Stimulated activated effector memory CD8-positive, alpha-beta T cell treated with anti-CD3 and anti-CD28 coated beads, Interleukin-12 subunit alpha, Interleukin-12 subunit beta, amount 100 ng/mL, for 72 hours (primary cell): ENCODE measurements at places on chromosomes 5 and 9.

DNA sequence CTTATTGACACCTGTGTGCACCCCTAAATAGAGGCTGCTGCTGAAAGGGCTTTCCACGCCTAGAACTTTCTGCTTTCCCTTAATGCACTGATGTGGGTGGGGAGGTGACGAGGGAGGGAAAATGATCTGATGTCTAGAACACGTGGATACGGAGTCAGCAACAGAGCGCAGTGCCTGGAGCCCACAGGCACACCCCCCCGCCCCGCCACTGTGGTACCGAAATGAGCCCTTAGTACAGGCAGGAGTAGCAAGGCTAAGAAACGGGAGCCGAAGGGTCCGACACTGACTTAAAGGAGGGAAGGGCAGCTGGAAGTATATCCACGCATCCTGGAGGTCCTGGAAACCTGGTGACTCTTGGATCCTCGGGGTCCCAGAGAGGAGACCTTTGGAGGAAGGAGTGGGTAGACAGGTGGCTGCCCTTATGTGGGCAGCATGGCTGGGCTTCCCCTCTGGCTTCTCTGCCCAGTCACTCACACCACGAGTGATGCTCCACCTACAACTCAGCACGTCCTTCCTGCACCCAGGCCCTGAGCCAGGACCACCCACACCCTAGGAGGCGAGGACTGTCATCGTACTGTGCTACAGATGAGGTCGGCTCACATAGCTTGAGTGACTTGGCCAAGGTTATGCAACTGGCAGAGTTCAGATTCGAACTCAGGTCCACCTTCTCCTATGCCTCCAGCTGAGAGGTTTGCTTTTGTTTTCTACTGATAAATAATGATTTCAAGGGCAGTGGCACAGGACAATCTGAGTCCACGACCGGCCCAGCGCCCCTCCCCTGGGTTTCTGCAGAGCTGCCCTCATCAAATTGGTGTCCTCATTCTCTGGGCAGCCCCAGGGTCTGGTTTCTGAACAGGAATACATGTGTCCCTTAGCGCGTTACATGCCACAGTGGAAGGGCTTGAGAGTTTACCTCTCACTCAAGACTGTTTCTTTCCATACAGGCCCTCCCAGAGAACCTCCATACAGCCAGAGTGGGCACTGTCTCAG, 4.7 kb upstream of the VAV2 start:
- no peak for DNase-seq

DNA sequence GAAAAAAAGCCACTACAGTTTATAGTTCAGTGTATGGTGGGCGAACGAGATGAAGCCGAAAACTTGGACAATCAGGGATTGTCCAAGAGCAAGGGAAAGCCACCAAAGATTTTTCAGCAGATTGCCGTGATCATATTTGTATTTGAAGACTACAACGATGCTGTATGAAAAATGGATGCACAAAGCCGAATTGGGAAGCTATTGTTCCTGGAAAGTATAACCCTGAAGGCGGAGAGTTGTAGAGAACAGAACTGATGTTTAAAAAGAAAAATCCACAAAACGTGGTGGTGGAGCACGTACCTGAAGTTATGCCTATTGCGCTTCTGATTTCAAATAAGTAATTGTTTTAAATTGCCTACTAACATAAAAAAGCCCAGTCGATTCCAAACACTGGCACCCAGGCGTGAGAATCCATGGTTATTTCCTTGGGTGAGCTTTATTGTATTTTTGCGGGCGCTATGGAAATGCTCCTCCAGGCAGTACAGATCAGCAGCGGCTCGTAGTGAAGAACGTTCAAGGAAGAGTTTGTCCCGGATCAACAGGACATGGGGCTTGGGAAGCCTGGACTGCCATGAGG, 772 bp upstream of the TARS1 start:
- no peak for DNase-seq

GRCh38 chr9:8244505-8245092, 445.0 kb upstream of the DMAC1 start:
- no peak for DNase-seq

DNA sequence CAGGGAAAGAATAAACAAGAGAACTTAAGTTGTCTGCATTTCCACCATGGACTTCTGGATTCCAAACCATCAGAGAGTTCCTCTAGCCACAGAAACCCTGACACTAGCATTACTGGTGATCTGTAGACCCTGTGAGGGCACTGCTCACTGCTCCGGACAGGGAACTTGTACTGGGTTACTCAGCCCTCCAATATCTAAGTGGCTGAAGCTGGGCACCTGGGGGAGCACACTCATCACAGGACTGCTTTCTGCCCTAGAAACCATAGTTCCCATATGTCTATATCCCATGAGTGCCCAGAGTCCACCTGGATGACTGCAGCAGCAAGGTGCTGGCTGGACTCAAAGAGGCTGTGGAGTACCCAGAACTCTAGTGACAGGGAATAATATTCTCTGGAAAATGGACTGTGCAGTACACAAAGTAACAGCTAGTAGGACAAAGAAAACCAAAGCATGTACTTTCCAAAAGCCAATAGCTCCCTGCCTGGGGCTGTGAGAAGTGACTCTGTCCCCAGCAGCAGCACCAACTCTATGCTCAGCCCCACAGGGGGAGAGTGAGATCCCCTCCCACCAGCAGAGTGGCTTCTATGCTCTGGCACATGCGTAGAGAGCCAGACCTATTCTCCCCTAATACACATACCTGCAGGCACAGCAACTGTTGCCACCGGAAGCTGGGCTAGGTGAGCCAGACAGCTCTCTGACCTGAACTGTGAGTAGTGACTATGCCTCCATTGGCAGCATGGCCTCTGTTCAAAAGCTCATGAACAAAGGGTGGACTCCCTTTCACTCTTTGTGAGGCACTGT, 472.9 kb upstream of the FTMT start:
- no peak for DNase-seq

DNA sequence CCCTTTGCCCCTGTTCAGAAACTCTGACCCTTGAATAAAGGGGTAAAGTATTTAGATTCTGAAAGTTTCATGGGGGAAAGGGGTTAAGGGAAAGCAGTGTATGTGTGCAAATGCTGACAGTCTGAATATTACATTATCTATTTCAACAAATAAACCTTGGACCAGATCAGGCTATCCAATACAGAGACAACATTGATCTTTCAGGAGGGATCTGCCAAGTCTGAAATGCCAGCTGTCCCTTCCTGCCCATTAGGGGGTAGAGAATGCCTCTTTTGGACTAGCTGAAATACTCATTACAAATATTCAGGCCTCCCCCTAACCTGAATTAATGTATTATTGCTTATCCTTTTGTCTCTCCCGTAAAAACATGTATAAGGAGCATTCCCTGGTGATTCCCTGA, 219.5 kb downstream of the NR3C1 start:
- DNase-seq = no peak

GRCh38 chr5:23996525-23996924, 489.1 kb downstream of the PRDM9 start:
- no peak for DNase-seq

DNA sequence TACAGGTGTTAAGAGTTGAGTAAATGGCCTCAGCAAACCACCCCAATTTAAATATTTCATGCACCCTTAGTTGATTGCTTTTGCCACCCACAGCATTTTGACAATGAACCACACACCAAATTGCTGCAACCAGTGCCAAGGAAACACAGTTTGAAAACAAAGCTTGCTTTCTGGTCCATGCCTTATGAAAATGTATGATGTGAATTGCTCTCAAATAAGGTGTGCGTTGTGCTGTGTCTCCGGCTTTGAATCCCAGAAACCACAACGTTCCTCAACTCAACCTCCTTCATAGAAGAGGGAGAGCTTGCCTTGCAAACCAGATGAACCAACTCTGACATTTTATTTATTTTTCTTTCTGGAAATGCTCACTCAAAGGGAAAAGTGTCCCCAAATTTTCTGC, 762.7 kb downstream of the TLE1 start:
- DNase-seq = no peak

DNA sequence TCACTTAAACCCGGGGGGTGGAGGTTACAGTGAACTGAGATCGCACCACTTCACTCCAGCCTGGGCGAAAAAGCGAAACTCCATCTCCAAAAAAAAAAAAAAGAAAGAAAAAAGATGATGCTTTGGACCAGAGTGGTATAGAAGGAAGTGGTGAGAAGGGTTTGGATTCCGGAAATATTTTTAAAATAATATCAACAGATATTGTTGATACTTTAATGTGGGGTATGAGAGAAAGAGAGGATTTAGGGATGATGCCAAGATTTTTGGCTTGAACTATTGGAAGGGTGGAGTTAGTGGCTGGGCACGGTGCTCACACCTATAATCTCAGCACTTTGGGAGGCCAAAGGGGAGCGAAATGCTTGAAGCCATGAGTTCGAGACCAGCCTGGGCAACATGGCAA, 49.6 kb upstream of the PLIN2 start:
- no peak for DNase-seq

- DNase-seq = no peak
These were observed 203.6 kb upstream of the MVB12B start for GRCh38 chr9:126122901-126123616.

DNA sequence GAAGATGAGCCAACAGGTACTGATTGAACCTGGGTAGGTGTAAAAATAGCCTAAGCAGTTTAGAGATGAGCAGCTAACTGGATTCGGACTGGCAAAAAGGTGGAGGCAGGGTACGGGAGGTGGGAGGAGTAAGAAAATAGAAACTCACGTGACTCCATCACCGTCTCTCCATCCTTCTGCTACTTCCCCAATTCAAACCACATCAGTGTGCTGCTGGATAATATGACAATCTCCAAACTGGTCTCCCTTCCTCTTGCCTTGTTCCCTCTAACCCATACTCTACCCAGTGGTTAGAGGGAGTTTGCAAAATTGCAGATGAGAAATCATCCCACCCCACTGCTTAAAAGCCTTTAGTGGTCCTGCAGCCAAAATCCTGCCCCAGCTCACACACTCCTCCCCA, 42.7 kb downstream of the RIGI start:
- DNase-seq = no peak

- DNase-seq = no peak
These were observed 348.7 kb upstream of the SEMA6A start for GRCh38 chr5:116923344-116923743.

DNA sequence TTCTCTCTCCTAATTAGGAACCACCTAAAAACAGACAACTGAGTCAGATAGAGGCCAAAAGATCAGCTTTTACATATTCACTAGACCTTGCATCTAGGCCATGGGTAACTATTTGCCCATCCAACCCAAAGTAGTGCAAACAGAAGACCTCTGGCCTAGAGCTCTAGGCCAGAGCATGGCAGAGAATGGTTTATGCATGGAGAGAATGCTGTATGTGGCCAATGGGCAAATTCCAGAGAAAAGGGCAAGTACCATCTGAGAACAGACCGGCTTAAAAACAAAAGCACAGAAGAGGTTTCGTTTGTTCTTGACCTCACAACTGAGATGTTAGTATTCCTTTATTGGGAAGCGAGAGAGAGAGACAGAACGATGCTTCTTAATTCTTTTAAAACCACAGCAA, 151.7 kb upstream of the RFX3 start:
- no peak for DNase-seq

DNA sequence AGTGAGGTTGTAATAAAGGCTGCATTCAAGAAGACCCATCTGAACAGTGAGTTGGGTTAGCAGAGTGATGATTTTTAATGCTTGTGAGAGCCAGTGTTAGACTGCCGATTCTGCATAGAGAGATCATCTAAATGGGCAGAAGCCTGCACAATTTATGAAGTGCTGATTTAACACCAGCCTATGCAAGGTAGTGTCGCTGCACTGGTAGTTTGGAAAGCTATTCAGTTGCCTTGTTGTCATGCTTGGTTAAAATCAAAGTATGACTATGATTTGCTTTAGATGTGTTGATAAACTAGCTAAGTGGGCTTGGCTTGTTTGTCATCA, 379 bp upstream of the LRRTM2 start:
- DNase-seq = no peak

DNA sequence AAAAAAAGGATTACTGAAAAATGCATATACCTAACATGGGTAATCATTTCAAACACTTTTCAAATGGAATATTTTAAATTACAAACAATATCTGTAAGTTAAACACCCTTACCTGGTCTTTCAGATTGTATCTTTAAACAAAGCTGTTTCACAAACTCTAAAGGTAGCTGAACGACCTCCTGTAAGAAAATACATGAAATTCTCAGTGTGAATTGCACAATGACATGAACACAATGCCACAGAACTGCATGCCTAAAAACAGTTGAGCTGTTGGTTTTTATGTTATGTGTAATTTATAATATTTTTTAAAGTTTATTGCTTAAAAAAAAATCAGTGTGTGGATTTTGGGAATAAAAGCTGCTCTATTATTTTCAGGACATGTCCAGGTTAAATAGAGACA, 17.5 kb downstream of the IPPK start:
- DNase-seq = no peak

- no peak for DNase-seq
These were observed 179.6 kb upstream of the PITX1 start for GRCh38 chr5:135213466-135214239.

DNA sequence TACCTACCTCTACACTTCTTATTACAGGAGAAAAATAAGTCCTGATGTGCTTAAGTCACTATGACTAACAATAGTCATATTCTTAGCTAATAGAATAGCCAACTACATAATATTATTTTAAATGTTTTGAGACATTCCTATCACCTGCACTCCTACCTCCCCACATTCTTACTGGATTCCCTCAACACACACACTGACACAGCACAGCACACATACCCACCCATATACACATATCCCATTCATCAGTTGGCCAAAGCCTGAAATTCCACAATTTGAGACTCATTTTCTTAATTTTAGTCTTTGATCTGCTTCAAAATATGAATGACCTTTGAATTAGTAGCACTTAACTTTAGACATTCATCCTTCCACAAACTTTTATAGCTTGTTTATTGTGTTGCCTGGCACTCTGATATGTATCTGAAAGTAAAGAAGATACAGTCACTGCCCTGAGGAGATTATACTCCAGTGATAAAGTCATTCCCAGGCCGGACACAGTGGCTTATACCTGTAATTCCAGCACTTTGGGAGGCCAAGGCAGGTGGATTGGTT, 168.3 kb upstream of the RASA1 start:
- DNase-seq = no peak

DNA sequence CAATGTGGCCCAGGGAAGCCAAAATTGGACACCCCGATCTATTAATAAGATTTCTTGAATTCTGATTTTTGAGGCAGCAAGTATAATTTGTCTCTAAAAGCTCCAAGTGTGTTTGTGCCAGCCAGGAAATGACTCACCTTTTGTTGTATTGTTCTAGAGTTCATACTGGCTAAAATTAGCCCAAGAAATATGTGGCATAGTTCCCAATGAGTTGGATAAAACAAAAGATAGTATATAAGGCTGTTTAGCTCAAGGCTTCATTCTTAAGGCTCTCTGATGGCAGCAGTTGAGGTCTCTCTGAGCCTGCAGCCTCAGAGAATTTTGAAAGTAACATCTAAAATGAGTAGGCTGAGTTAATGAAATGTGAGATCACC, 21.6 kb downstream of the HMGXB3 start:
- no peak for DNase-seq

- no peak for DNase-seq
These were observed 104.2 kb upstream of the MARCHF11 start for GRCh38 chr5:16283791-16284190.

- DNase-seq = no peak
These were observed 50.8 kb downstream of the GSN start for GRCh38 chr9:121318631-121319382.

DNA sequence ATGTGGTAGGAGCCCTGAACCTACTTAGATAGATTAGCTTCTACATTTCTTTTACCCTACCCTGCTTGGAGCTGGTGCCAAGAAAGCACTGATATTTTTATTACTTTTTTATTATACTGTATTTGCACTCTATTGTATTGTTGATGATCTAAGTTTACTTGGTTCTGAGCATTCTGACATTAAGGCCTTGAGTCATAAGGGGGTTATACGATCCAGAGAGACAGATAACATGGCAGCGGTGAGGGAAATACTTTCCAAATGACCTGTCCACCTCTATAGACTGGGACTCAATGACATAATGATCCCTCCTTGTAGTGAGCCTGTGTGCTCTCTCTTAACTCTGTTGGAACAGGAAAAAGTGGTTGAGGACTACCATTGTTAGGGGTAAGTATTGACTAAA, 176.3 kb downstream of the MAN2A1 start:
- no peak for DNase-seq
